Ovary (tissue), 10 donors: ENCODE measurements at places on chromosomes 7 and 10. TPM values are rescaled to one million over a fixed set of nuclear protein-coding genes. Genes with fewer than 3 reads are reported as not detected.

DNA sequence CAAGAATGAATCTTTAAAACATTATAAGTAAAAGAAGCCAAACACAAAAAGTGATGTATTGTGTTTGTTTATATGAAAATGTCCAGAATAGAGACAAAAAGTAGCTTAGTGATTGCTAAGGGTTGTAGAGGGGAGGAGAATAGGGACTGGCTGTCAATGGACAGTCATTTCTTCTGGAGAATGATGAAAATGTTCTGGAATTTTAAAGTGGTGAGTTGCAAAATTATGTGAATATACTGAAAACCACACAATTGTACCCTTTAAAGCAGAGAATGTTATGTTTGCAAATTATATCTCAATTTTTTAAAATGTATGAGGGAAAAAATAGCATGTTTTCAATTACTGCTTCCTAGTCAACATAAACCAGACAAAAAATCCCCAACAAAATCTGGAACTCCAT is 174.2 kb downstream of the KMT2E start:
- DNase-seq: no peak
- no peaks in the 10 kb centered on the region for H3K36me3 ChIP-seq
- no peak overlapping the region for H3K4me3 ChIP-seq

The HPS1 gene
- 38.3 TPM for total RNA-seq

- H3K36me3 ChIP-seq: no peaks in the 10 kb centered on the region
- no peak overlapping the region for H3K4me3 ChIP-seq
- H3K27ac ChIP-seq: no peak overlapping the region
- H3K4me1 ChIP-seq: no peaks in the 10 kb centered on the region
- H3K27me3 ChIP-seq: no peaks in the 10 kb centered on the region
These were observed 128.9 kb downstream of the SNX10 start for GRCh38 chr7:26420422-26421019.

GRCh38 chr7:7563813-7564212 is 2.9 kb upstream of the MIOS start:
- DNase-seq: no peak
- no peak overlapping the region for H3K4me3 ChIP-seq
- H3K4me1 ChIP-seq: peaks cover 3% of the 10 kb centered on the region
- H3K27ac ChIP-seq: no peak overlapping the region
- no peaks in the 10 kb centered on the region for H3K27me3 ChIP-seq

GRCh38 chr10:2137549-2138174 is 400.3 kb upstream of the ADARB2 start:
- no peak for DNase-seq
- H3K27ac ChIP-seq: no peak overlapping the region
- no peaks in the 10 kb centered on the region for H3K36me3 ChIP-seq
- no peak overlapping the region for H3K4me3 ChIP-seq

DNA sequence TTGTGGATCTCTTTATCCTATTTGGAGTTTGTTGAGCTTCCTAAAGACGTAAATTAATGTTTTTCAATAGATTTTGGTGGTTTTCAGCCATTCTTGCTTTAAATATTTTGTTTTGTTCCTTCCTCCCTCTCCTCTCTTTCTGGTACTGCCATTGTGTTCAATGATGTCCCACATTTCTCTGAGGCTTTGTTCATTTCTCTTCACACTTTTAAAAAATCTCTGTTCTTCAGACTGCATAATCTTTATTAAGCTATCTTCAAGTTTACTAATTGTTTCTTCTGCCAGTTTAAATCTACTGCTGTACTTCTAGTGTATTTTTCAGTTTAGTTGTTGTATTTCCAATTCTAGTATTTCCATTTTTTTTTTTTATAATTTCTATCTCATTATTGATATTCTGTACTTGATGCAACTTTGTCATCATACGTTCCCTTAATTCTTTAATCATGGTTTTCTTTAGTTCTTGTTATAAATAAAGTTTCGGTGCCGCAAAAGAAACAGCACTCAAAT is 45.6 kb upstream of the FZD9 start:
- no peak overlapping the region for H3K27ac ChIP-seq
- H3K36me3 ChIP-seq: no peaks in the 10 kb centered on the region
- H3K27me3 ChIP-seq: no peaks in the 10 kb centered on the region
- no peaks in the 10 kb centered on the region for H3K4me1 ChIP-seq
- H3K4me3 ChIP-seq: no peak overlapping the region

DNA sequence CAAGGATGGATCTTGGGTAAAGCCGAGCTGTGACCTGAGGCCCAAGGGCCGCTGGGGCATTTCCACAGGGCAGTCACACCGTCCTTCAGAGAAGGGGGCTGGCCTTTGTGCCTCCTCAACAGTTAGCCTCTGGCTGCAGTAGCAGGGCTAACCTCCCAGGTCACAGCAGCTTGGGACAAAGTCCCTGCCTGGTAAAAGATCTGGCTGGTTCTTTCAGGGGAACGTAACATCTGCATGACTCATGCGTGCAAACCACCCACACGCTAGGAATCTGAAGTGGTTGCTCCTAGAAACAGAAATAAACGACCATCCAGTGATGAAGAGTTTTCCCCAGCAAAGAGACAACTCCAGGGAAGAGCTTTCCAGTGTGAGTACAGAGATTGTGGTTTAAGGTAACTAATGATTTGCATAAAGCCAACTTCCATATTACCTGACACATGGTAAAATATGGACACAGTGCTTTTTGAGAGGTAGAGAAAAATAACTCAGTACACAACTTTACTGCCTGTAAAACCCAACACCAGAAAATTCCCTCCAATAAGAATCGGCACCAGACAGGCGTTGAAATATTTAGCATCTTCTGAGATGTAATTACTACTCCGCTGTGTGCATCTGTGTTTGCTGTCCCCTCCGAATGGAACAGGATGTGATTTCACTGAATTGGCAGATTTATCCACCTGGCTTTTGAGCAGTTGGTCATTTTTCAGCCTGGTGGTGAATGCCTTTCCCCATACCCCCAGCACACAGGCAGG is 84.9 kb upstream of the ADRB1 start:
- DNase-seq: peak; percentile 49
- H3K27me3 ChIP-seq: no peaks in the 10 kb centered on the region
- H3K36me3 ChIP-seq: no peaks in the 10 kb centered on the region
- no peak overlapping the region for H3K27ac ChIP-seq

- no peak overlapping the region for H3K4me3 ChIP-seq
- no peaks in the 10 kb centered on the region for H3K27me3 ChIP-seq
- DNase-seq: no peak
- H3K4me1 ChIP-seq: no peaks in the 10 kb centered on the region
These were observed 577.9 kb downstream of the IPMK start for GRCh38 chr10:57689596-57690297.
